T-cell (primary cell): ENCODE measurements at places on chromosomes 2 and 18.

DNA sequence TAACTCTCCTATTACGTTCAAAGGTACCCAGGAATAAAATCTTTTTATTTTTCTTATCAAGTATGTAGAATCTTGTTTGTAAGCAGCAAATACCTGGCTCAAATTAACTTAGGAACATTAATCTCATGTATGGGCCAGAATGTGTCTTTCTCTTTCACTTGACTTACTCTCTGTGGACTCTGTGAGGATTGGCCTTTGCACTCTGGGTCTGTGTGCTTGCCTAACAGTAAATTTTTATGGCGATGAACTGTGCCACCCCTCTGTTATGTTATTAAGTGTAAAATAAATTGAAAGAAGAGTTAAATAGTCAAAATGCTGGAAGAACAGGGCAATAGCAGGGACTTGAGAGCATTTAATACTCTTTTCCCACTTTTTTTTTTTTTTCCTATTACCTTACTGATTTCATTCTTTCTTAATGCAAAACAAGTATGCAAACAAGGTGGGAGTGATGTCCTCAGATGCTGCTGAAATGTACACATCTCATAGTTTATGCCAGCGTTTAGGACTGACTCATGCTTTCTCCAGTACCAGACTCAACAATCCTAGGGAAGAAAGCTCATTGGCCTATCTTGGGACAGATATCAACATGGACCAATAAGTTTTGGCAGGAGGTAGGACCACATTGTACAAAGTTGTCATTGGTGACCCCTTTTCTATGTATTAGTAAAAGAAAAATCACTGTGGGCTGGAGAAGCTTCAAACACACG lies 25.5 kb downstream of the LYPD6 start:
- no peak for DNase-seq

DNA sequence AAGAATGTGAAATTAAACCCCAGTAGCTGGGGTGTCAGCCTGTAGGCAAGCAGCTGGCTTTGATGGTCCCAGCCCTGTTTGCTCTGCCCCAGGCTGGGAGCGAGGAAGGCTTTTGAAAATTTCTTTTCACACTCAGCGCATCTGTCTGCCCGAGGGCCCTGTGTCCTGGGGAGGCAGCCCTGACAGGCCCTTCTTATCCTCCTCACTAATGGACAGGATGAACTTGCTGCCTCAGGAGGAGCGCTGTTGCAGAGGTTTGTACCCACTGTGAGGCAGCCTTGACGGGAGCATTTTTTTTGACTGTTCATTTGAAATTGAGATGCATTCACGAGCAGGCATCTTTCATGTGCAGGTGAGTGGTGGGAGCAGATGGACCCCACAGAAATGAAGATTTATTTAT lies 62.4 kb downstream of the SERPINB8 start:
- DNase-seq = no peak

- peak; percentile 58 for DNase-seq
These were observed 27.6 kb downstream of the PAX8 start for GRCh38 chr2:113251118-113251517.

DNA sequence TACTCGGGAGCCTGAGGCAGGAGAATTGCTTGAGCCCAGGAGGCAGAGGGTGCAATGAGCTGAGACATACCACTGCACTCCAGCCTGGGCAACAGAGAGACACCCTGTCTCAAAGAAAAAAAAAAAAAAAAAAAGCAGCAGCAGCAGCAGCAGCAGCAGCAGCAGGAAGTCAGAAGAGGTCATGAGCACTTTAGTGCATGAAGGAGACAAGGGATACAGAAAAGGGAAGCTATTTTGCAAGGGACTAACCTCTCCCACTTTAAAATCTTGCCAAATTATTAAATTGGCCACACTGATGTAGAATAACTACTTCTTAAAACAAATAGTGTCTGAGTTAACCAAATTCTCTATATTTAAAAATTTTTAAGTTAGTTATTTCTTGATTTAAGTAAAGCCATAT lies 113.4 kb upstream of the PDE1A start:
- DNase-seq = no peak

DNA sequence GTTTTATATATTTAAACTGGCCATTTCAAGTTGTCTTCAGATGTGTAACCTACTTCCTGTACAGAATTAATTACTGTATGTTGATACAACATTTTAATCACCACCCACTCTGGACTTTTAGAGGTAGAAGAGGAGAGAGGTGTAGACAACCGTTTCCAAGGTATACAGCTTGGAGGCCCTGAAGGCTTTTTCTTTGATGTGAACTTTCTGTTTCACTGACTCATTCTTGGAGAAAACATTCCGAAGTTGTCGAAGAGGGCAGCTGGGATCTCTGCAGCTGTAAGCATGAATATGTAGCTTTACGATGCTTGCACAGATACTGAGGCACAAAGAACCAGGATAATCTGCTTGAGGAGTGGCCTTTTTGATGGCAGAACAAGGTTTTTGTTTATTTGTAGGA lies 137.0 kb downstream of the NCKAP5 start:
- DNase-seq = no peak

DNA sequence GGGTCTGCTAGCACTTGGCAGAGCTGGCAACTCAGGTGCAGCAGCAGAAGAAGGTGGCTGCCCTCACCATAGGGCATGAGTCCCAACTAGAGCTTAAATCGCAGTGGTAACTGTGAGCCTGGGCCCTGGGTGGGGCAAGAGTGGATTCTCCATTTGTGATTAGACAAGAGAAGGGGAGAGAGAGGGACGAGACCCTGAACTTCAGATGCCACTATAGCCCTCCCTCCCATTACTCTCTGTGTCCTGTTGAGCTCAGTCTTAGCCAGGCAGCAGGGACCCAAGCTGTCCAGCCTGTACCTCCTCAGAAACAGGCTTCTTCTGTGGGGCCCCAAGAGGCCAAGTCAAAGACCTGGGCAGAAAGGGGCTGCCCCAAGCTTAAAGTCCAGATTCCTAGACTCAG lies 69.7 kb upstream of the B3GNT7 start:
- no peak for DNase-seq

DNA sequence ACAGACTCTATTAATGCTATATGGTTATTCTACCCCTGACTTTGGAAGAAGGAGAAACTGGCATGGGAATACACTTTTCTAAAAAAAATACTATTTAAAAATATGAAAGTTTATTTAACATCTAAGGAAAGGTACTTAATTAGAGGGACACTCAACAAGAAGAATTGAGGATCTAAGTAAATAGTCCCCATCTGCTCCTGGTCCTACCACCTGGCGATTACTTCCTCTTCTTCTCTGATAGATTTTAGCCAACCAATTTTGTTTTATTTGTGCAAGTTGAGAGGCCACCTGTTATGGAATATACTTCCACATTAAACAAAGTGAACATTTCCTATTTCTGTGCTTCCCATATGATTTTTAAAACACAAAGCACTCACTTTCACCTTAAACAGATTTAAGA lies 111.7 kb downstream of the BCL2 start:
- no peak for DNase-seq

DNA sequence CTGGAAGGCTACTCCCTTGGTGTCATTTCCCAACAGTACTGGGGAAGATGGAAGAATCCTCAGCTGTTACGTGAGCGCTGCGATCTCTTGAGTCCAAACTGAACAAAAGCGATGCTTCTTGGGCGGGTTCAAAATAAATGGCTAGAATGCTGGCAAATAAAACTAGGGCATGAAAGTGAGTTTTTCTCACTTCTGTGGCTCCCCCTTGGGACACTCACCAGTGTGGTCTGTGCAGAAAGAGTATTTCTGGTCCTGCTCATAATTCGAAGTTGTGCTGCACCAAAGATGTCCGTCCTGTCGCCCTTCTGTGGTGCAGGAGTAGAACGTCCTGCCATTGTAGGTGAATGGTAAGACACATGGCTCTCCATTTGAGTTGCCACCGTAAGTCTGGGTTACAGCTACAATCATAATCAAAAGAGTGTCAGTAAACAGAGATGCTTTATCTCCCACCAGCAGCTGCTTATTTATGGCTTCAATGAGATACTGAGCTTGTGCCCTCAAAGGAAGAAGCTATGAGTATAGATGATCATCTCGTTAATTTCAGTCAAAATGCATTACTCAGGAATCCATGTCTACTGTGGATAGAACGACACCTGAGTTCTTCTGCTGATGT lies 11.8 kb downstream of the FN1 start:
- DNase-seq = no peak

DNA sequence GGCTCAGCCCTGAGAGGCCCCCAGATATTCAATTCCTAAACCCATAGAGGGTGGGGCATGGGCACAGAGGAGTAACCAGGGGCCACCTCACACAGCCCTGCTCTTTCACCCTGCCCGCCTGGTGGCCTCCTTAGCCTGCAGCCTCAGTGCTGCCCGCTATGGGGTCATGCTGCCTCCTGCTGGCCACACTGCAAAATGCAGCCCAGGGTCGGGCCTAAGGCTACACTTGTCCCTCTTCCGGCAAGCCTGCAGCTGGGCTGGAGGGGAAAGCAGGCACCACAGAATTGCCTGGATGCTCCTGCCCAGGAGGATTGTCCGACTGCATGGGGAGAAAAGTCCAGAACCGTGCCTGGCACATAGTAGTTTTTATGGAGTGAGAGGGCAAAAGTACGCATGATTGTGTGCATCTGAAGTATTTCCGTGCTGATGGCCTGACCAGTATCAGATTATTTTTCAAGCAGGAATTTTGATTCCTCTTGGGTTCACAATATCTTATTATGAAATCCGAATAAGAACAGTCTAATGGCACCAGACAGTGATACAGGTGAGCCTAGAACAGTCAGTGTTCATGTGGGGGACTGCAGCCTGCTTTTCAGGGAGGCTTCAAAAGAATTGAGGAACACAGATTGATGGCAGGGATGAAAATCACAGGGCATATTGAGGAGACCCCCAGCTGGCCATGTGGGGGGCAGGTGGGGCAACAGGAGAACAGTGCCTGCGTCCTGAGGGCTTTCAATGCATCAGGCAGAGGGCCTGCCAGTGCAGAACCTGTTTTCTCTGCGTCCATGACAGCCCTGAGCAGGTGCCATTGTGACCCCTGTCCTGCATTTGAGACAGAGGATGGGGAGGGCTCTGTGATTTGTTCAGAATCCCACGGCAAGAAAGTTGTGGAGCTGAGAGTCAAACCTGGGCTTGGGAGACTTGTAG lies 51.2 kb upstream of the ALPP start:
- peak; percentile 83 for DNase-seq
